ENCODE measurements at places on chromosomes 4 and X.

DNA sequence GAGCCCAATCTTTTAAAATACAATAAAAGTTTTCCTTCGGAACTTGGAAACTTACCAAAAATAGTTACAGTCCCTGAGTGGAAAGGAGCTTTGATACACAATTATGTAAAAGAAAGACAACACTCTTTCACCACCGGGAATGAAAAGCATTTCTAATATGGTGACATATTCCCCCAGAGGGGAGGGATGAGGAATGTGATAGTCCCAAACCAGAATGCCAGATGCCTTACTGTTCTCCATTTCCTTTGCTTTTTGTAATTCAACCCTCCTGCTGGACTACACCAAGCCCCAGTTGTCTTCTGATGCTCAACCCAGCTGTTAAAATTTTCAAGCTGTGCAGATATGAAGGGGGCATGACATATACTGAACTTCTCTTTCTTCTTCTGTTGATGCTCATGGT, 4.1 kb downstream of the PRIMPOL start:
- peaks cover 19% of the 10 kb centered on the region for H3K4me1 ChIP-seq
- no peak overlapping the region for H3K27ac ChIP-seq
- H3K36me3 ChIP-seq: peaks cover 26% of the 10 kb centered on the region
- no peak overlapping the region for H3K4me3 ChIP-seq

GRCh38 chr4:10589321-10589720, 95.2 kb downstream of the CLNK start:
- no peaks in the 10 kb centered on the region for H3K27me3 ChIP-seq
- no peaks in the 10 kb centered on the region for H3K36me3 ChIP-seq
- no peak overlapping the region for H3K4me3 ChIP-seq
- H3K4me1 ChIP-seq: peaks cover 31% of the 10 kb centered on the region

- H3K4me3 ChIP-seq: no peak overlapping the region
- no peak overlapping the region for H3K27ac ChIP-seq
- peaks cover 32% of the 10 kb centered on the region for H3K36me3 ChIP-seq
- no peaks in the 10 kb centered on the region for H3K27me3 ChIP-seq
These were observed 27.4 kb downstream of the NOCT start for GRCh38 chr4:139042981-139043460.

DNA sequence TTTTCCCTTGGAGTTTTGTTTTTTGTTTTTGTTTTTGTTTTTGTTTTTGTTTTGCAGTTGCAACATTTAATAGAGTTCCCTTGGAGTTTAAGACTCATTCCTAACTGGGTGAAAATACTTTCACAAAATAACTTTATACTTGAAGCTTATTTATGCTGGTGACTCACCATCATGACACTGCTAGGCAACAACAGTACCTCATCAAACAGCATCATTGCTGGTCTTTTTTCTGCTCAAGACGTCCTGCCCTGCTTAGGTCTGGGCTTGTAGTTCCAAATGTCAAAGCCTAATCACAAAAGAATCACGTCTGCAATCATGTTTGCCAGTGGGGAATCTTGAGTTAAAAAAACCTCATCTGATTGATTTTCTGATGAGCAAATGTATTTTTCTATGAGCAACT, 105.7 kb upstream of the PRPS2 start:
- peaks cover 9% of the 10 kb centered on the region for H3K27me3 ChIP-seq
- no peaks in the 10 kb centered on the region for H3K4me1 ChIP-seq
- no peak for DNase-seq

DNA sequence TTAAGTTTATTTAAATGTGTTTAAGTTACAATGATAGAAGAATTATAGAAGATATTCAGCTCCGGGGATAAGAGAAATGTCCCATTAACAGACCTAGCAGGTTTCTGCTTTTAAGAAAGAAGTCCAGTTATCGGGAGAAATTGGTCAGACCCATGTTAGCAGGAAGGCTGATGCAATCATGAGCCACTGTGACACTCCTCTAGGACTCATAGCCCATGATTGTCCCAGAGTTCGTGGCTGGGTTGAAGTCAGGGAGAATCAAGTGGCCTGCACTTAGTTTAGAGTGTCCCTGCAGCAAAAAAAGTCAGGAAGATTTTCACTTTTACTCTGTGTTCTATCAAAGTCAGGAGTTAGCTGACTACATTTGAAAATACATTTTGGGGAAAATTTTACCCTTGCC, 72.0 kb downstream of the TMEM144 start:
- H3K36me3 ChIP-seq: no peaks in the 10 kb centered on the region
- no peak for DNase-seq

DNA sequence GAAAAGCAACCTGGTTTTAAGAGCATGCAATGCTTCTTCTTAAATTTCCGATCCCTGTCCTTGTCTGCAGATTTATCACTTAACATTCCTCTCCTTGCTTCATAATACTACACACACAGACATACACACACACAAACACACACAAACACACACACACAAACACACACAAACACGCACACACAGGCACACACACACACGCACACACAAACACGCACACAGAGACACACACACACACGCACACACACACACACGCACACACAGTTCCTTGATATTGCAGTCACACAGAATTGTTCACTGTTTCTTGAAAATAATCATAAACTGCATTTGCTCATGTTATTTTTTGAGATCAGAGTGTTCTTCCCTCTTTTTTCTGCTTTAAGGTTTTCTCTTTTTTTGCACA, 458.3 kb upstream of the ATOH1 start:
- H3K4me3 ChIP-seq: no peak overlapping the region
- H3K36me3 ChIP-seq: no peaks in the 10 kb centered on the region
- H3K27ac ChIP-seq: no peak overlapping the region
- DNase-seq: no peak
- no peaks in the 10 kb centered on the region for H3K4me1 ChIP-seq

DNA sequence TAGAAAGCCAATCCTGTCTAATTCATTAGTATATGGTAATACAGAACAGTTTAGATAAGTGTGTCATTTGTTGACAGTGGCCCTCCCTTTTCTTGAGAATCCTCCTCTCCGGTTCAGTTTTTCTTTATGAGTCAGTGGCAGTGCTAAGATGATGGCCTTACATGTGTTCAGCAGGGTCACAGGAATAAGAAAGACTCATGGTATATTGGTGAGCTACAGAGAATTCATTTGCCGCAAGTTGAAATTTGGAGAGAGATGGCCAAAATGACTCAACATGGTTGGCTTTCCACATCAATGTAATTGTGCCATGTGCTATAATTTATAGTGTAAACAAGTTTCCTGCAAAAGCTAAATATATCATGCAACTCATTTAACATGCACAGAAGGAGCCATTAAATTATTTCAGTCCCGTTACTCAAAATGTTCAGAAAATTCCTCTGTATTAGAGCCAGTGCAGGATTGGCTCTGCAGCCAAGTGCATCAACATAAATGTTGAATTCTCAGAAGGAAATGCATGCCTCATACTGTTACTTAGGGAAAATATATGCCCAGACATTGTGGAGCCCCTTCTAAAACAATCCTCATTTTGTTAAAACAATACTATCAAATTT, 374.3 kb downstream of the AFF2 start:
- no peak overlapping the region for H3K27ac ChIP-seq
- no peak overlapping the region for H3K4me3 ChIP-seq
- no peaks in the 10 kb centered on the region for H3K27me3 ChIP-seq
- DNase-seq: no peak
- H3K4me1 ChIP-seq: no peaks in the 10 kb centered on the region

All from T-helper 2 cell treated with Interferon-gamma antibody and Interleukin-4, amounts not matched to agents 5 μg/mL and 100 μg/mL, for 36 hours (primary cell).